T1000 (cell line): ENCODE measurements at places on chromosomes 12 and 14.

- no peak for DNase-seq
Measured at GRCh38 chr14:99756796-99757195, 36.4 kb upstream of the EML1 start.

GRCh38 chr12:109191621-109192250 lies 75.3 kb downstream of the ACACB start:
- peak; percentile 19 for DNase-seq

DNA sequence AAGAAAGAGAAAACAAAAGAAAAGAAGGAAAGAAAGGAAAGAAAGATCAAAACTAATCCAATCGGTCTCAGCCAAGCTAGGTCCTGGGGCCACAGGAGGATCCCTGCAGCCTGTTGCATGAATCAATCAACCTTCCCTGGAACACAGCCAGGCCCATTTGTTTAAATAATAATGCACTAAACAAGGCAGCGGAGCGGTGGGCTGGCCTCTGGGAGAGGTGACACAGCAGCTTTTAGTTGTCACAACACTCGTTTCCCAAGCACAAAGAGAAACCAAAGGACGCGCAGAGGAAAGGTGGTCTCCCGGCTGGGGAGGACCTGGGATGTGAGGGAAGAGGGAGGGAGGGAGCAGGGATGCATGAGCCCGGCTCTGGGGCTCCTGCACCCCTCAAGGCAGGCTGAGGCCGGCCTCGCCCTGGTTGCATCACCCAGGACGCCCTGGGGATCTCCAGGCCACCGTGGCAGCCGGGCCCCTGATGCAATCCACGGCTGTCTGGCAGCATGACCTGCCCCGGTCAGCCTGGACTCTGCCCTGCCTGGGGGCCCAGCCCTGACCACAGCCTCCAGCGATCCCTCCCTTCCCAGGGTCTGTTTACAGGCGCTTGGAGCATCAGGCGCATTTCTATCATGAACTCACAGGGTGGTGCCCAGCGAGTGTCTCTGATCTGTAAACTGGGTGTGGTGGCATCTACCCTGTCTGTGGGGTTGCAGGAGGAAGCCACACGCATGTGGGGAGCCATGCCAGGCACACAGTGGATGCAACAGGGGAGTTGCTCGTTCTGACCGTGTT lies 32.5 kb downstream of the MMP17 start:
- DNase-seq = peak; percentile 66

- no peak for DNase-seq
Measured at GRCh38 chr12:19659501-19659900, 220.2 kb downstream of the AEBP2 start.

DNA sequence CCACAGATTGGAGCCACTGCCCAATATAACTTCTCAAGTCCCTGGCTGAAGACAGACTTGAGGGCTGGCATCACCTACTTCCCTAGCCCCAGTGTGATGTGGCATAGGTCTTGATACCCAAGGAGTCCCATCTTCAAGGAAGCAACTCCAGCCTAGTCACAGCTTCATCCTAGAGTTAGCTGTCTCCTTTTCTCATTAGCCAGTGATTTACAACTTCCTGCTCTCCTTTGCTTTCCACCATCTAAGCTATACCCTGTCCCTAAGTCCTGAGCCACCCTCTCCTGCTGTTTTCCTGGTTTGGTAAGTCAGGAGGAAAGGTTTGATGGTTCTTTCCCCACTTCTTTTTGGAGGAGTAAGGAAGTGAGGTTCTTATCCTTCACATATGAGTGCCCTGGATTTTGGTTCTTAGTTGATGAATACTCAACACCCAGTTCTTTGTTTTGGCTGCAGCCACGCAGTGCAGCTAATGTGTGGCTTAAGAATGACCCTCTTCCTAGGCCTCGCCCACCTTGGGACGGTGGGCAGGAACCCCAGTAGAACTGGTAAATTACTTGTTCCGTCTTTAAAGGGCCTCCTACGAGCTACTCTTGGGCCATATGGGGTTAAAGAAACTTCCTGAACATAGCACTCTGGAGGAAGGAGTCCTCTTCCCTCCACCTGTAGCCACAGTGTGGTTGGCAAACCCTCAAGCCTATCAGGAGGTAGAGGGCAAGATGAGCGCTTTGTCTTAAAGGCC lies 3.9 kb upstream of the GPX2 start:
- no peak for DNase-seq

- no peak for DNase-seq
Measured at GRCh38 chr12:113248842-113249435, 27.7 kb downstream of the TPCN1 start.

DNA sequence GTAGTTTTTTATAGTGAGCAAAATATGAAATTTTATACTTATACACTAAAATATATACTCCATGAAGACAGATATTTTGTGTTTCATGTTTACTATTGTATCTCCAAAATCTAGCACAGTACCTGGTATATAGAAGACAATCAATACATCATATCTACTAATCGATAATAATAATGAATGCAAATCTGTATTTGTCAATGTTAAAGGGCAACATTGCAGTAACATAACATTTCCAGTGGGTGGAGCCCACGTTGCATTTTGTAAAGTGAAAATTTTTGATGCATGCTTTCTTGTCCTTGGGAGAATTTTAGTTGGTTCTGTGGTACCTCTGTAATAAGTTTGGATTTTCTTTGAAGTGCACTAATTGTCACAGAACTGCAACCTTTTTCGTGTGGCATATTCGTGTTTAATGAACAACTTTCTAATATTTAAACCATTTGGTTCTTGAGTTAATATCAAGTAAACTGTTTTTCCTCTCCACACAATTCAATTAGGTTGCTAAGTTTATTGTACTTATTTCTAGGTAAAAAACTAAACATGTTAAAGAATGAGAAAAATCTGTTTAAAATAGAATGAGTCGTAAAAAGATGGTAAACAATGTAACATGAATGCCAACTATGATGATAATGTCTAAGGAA lies 47.4 kb downstream of the AVPR1A start:
- no peak for DNase-seq

DNA sequence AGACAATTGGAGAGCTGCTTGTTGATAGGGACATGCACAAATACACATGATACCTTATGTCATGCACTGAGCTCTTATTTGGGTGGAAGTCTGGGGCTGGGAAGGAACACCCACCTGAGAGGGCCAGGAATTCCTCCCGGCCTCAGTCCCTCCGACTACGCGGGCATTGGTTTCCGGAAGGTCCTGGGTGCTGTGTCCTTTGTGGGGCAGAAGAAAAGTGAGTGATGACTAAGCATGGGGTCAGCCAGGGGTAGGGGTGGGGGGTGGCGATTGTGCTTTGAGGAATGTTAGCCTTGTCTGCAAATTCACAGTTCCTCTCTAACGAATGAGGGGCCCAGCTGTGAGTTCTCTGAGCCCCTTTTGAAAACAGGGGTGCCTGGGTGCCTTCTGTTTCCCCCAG lies 798 bp downstream of the CELA1 start:
- DNase-seq = no peak

DNA sequence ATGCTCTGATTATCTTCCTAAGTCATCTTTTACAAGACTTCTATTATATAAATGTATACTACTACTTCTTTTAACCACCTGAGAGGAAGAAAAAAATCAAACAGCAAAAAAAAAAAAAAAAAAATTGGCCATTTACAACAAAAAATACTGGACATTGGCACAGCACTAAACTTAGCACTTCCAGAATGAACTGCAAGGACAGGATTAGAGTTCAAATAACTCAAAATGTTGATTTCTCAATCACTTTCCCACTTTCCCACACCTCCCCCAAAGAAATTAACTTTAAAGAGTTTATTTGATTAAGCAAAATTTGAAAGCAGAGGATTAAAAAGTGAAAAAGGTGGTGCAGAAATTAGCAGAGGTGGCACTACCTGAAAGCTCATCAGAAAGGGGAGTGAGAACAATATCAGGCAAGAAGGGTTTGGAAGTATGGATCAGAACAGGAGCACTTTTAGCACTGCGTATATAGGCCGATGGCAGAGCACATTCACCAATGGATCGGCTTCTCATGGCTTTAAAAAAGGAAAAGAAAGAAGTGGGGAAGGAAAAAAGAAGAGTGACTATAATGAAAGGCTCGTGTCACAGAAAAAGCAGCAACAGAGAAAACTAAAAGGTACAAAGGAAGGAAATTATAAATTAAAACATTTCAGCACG lies 109.2 kb downstream of the RALGAPA1 start:
- no peak for DNase-seq

- peak; percentile 29 for DNase-seq
Measured at GRCh38 chr12:40226705-40227104, 1.9 kb downstream of the LRRK2 start.

DNA sequence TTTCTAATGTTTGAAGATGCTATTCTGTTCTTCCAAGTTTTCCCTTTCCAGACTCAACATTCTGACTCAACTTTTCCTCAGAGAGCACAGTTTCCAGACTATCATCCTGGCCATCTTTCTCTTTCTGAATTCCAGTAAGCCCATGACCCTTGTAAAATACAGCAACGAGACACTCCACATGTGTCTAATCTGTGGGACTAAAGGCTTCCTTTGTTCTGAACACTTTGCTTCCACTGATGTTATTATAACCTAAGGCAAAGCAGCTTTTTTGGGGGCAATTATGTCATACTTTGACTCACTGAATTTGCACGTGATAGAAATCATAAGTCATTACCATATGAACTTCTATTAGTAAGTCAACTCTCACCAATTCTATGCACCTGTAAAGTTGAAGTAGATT lies 6.3 kb upstream of the ART4 start:
- DNase-seq = peak; percentile 8

GRCh38 chr14:101400830-101401229 lies 160.5 kb upstream of the DIO3 start:
- DNase-seq = no peak

DNA sequence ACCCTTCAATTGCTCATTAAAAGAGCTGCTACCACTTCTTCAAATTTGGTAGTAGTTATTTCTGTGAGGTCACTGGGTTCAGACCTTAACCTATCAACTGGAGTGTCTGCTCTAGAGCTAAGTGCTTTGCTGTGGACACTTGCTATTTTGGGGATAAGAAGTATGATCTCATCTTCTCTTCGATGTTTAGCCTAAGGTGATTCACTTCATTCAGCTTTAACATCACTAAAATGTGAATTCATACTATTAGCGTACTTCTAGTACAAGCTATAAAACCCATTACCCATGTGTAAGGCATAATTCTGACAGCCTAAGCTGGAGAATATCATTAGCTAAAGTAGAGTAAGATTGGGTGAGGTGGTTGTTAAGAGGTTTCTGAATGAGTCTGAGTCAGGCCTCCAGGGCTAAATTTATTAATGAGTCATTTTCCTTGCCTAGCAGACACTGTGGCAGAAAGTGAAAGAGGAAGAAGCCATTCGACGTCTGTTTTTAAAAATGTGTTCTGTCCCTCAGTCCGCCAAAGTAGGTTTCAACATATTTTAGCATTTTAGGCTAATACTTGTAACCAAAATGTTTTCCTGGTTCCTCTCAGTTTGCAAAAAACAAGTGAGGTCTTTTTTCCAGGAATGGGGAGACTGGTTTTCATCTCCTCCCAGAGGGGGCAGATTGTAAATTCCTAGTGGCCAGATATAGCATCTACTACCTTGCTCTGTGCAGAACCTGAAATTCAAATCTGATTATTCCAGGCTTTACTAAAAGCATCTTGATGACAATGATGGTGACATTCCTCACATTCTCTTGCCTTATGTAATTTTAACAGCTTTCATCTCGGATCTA lies 103.6 kb downstream of the SSPN start:
- DNase-seq = peak; percentile 51

DNA sequence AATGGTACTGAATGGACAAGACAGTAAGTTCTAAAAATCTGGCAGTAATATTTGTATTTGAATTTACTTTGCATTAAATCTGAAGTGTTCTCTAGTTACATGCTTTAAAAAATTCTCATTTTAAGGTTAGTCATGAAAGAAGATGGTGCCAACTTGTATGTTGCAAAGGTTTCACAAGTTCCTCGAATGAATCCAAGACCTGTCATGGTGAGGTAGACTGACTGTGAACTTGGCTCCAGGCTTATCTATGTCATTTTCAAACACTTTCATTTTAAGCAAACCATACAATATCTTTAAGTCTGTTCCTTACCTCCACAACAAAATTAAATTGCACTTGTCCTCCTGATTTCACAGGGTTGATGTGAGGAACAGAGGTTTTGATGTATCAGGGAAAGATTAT lies 23.4 kb downstream of the CLEC2D start:
- no peak for DNase-seq

GRCh38 chr12:131089531-131090273 lies 136.0 kb downstream of the ADGRD1 start:
- no peak for DNase-seq

DNA sequence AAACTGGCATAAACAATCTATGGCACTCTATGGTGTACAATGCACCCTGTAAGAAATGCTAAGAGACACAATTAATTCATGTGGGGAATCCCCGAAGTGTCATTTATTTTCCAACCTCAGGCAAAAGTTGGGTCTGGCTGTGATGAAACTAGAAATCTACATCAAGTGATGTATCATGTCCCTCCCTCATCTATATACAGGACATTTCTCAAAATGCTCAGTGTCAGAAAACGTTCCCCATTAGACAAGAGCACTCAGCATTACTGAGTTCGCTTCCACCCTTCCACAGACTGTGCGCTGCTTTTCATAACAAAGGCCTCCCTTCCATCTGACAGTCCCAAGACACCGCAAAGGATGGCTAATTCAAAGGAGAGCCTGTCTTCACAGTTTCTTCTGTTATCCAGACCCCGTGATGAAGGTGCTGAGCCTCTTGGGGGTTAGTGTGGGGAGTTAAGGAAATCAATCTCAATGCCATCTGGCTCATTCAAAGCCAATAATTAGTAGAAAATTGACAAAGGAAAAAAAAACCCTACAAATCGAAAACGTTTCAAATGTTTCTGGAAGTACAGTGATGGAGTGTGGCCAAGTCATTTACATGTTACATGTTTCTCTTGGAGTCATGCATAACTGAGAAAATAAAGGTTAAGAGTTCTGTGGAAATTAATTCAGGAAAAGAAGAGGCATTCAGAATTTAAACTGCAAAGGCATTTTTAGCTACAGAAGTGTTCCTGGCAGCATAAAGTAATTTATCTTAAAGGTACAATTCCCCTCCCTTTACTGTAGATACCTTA lies 7.5 kb downstream of the CCDC88C start:
- no peak for DNase-seq

DNA sequence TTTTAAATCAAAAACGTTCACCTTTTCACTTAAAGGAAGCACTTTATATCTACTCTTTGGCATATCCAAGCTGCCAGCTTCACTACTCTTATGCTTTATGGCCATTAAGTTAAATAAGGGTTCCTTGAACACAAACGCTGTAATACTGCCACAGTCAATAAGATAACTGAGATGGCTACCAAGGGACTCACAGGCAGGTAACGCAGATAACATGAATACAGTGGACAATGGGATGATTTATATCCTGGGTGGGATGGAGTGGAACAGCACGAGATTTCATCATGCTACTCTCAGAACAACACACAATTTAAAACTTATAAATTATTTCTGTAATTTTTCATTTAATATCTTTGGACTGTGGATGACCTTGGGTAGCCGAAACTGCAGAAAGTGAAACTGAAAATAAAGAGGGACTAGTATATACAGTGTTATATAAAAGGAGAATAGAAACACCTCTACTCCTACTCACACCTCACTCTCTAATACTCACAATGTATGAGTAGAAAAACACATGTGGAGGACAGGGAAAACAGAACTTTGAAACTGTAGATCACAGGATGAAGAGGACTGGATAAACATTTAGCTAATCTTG lies 367.3 kb downstream of the C12orf50 start:
- no peak for DNase-seq

GRCh38 chr12:40819436-40820108 lies 127.3 kb downstream of the CNTN1 start:
- no peak for DNase-seq
